ENCODE measurements at places on chromosomes 7 and 10. TPM values are rescaled to one million over a fixed set of nuclear protein-coding genes. Genes with fewer than 3 reads are reported as not detected.

GRCh38 chr10:97714401-97715258 is 1.1 kb downstream of the MARVELD1 start:
- peak; percentile 91 for DNase-seq

GRCh38 chr10:16652154-16652553 is 130.5 kb upstream of the C1QL3 start:
- DNase-seq, result no peak

- DNase-seq, result peak; percentile 84
These were observed at the start of gene ZNF786 for GRCh38 chr7:149090397-149091195. TSS of gene ZNF786 (minus strand) at chr7:149090718. CDS start at chr7:149090640, 78 bp downstream.

GRCh38 chr7:137916980-137917645 is 70.3 kb upstream of the DGKI start:
- DNase-seq, result no peak

DNA sequence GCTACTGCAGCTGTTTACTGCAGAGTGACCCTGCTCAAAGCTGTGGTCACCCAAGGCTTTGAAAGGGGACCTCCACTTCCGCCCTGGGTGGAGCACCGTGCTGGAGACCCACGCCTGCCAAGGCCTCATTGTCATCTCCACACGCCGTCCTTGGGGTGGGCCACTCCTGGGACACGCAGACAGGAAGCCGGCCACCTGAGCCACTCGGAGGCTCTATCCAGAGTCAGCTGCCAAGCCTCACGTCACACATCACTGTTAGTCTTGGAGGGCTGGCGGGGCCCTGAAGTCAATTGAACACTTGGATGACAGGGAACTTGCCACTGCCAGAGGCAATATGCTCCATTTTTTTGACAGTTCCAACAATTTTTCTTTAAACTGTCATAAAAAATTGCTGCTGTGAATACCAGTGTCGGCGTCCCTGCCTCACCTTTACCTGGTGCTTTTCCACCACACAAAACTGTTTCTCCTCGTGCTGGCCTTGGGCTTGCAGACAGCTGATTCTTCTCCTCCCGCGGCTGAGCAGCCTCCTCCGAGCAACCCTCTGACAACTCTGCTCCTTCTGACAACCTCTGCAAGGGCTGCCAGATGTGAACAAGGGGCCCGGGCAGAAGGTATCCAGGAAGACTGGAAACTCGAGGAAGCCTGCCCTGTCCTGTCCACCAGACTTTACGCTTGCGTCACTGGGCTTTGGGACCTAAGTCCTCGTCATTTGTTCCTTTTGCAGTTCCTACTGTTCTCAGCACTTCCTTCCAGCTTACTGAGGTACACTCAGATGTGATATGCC is 81.9 kb downstream of the EGFR start:
- DNase-seq, result peak; percentile 74

SCART1 gene
- 8.1 TPM for total RNA-seq

- DNase-seq, result no peak
These were observed 273.8 kb downstream of the NRG3 start for GRCh38 chr10:82148764-82149163.

- DNase-seq, result no peak
These were observed 133.4 kb downstream of the MAD1L1 start for GRCh38 chr7:2099048-2099957.

DNA sequence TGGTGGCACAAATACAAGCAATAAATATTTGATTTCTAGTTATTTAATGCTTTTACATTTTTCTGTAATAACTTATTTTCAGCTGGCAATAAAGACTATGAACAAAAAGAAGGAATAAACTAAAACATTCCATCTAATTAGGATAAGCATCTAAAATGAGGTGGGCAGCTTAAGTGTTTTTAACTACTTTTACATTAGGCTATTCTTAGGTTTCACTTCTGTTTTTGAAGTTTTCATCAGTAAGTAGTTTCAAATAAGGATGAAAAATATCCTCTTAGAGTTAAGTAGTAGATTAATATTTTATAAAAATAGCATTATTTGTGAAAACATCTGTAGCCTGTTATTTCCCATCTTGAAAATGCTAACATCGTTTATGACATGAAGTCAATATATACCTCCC is 15.9 kb downstream of the NT5C2 start:
- no peak for DNase-seq
